Stimulated activated CD4-positive, alpha-beta T cell treated with anti-CD3 and anti-CD28 coated beads, Interleukin-1b, Interleukin-23, amount 100 ng/mL, for 24 hours (primary cell): ENCODE measurements at places on chromosomes 16 and 17.

GRCh38 chr17:70875729-70876310, 706.5 kb downstream of the KCNJ2 start:
- DNase-seq: no peak

DNA sequence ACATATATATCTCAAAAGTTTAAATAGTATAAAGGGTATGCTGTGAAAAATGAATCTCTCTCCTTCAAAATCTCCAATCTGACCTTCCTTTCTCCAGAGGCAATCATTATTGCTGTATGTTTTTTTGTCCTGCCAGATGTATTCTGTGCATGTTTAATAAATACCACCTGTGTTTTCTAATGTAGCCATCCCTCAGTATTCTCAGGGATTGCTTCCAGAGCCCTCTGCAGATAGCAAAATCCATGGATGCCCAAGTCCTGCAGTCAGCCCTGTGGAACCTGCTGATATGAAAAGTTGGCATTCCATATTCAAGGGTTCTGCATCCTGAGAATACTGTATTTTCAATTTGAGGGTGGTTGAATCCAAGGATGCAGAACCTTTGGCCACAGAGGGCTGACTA, 42.9 kb downstream of the BPTF start:
- DNase-seq: no peak

GRCh38 chr16:53740933-53741531, 37.1 kb downstream of the FTO start:
- no peak for DNase-seq

GRCh38 chr16:74029115-74029792, 267.4 kb upstream of the PSMD7 start:
- DNase-seq: no peak
